ENCODE measurements at places on chromosomes 4 and X.

DNA sequence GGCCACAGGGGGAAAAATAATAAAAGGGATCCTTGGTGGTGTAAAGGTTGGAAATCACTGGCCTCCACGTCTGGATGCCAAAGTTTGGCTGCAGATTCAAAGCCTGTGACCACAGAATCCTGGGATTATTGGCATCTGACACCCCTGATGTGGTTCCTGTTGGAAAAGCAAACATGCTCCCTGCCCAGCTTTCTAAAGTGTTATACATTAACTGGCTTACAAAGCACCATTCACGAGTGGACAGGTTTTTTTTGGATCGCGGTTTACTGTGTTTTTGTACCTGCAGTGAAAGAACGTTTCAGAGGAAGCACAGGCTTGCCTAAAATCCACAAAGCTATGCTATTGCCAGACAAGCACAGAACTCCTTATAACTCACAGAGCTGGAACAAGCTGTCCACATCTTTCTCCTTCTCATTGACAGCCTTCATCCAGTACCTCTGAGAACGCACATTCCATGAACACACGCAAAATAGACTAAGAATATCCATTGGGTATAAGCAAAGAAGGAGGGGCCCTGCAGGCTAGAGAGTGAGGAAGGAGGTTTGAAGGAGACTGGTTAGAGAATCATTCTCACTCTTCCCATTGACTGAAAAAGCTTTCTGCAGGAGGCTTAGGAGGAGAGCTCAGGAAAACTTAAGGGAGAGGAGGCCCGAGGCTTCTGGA is 14.5 kb upstream of the CAPN6 start:
- DNase-seq = no peak

DNA sequence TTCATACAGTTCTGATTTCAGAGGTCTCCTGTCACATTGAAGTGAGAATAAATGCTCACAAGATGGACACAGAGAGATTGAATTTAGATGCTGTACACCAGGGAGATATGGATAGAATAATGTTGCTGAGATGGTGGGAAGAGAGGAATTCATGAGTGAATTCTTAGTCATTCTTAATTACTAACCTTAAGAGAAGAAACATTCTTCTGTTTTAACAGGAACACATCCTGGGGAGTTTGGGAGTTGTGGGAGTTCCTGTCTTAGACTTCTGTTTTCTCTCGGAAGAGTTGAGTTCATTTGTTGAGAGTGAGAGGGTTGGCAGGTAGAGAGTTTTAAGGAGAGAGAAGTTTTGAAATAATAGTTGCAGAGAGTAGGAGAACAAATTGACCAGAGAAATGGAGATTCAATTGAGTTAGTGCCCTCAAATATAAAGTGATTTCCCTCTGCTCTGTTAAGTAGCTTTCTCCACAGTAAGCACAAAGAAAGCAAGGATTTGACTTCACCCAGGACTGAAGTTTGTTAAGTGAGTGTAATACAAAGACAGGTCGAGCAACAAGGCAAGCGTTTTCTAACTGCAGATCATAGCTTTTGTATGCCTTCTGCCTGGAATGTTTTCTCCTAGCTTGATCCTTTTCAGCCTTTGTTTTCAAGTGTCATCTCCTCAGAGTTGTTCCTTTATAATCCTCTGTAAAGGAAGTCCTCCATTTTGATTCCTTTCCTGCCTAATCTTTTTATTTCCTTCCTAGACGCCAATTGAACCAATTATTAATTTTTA is 205.9 kb downstream of the RAPGEF2 start:
- DNase-seq = no peak

DNA sequence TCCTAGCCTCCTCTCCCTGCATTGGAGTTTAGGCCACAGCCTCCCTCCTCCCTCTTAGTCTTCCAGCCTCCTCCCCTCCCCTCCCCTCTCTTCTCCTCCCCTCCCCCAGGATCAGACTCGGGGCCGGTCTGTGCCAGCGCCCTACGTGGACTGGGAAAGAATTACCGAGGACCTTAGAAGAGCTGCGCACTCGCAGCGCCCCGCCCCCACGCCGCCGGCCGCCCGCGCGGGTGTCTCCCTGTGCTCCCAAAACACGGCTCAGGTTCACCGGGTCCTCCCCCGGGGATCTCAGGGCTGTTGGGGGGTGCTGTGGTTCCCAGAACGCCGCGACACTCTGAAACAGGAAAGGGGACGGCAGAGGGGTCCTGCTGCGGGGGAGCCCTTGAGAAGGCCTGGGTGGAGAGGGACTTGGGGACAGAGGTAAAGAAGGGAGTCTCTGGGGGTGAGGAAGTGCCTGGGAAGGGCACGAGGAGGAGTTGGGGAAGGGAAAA is 122.3 kb upstream of the TBL1X start:
- DNase-seq = peak; percentile 72

DNA sequence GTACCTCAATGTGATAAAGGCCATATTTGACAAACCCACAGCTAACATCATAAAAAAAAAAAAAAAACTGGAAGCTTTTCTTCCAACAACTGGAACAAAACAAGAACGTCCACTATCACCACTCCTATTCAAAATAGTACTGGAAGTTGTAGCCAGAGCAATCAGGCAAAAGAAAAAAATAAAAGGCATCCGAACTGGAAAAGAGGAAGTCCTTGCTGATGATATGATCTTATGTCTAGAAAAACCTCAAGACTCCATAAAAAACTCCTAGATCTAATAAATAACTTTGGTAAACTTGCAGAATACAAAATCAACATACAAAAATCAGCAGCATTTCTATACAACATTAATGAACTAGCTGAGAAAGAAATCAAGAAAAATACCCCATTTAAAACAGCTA is 134.3 kb downstream of the TEX11 start:
- DNase-seq = no peak

- DNase-seq = no peak
Observed at GRCh38 chrX:103794119-103794518, 17.5 kb downstream of the PLP1 start.

DNA sequence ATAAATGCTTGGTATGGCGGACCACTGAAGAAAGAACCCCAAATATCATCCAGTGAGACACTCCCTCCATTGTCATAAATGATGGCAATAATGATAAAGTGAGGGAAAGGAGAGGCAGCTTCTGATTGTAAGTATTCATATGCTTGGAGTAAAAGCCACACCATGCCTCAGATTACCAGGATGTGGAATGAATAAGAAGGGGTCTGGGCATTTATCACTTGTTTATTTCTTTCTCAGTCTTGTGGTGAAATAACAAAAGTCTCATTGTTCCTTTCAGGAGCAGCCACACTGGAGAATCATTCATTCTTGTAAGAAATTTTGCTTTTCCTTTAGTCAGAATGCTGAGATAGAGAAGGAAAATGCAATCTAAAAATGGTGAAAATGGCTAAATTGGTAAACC is 21.7 kb downstream of the F8 start:
- no peak for DNase-seq

DNA sequence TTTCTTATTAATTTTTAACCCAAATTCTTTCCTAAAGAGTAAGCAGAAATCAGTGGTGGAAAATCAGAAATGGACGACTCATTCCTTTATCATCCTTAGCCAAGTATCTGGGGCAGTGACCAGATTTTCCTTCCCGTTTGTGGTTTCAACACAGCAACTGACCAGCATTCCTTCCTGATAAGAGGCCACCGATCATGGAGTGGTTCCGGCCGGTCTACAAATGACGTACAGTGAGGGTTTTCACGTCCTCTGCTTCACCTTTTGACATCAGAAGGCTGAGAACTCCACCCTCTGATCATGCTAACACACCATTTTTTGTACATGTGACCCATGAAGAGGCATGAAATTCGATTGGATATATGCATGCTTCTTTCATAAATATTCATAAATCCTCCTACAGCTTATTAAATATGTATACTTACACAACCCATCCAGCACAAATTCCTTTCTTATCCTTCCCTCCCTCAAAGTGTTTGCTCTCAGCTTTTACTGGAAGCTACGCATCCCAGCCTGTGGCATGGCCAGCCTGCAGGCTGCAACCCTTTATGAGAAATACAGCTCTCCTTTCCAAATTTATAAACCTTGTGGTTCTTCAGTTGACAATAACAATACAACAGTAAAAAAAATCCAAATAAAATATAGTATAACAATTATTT is 173.0 kb upstream of the CASK start:
- no peak for DNase-seq

DNA sequence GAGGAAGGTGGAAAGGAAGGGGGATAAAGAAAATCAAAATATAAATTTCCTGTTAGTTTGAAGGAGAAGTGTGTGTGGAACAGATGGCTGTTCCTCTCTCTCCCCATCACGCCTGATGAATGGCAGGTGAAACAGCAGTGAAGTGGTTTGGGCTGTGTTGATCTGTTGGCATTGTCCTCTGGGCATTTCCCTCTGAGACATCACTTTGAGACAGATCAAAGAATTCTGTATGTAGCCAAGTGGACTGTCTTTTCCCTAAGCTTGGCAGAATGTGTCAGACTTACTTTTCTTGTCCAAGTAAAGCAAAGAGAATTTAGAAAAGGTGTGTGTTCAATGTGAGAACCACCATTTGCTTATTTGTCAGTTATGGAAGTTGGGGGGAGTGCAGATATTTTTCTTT is 47.5 kb downstream of the SEPTIN11 start:
- no peak for DNase-seq

DNA sequence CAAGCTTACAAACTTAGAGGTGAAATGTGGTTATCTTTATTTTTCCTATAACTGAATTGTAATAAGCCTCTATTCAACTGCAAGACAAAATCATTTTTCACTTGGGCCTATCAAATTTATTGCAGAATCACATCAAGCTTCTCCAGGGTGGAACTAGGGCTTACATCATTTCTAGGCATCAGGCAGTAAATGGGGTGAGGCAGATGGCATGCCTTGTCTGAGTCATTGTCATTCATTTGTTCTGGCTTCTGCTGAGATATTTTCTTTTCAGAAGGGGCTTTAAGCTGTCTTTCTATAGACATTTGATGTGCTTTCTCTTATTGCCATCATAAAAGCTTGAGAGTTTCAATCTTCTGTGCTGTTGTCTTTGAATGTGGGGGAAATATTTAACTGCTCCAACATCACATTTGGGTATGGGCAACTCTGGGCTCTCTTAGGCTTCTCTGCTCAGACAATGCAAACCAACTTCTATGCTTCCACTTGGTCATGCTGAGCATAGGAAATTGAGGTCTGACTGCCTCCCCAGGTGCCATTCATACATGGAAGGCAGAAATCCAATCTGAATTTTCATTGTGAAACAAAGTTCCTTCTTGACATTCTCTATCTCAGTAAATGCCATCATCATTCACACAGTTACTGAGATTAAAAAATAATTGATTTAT is 225.8 kb upstream of the GIMD1 start:
- DNase-seq = no peak

GRCh38 chrX:57353472-57354132 is 67.1 kb downstream of the FAAH2 start:
- DNase-seq = peak; percentile 30

- peak; percentile 36 for DNase-seq
Observed at GRCh38 chr4:122195718-122196117, 43.6 kb downstream of the BLTP1 start.

- no peak for DNase-seq
Observed at GRCh38 chr4:7910263-7910896, 29.3 kb downstream of the AFAP1 start.

DNA sequence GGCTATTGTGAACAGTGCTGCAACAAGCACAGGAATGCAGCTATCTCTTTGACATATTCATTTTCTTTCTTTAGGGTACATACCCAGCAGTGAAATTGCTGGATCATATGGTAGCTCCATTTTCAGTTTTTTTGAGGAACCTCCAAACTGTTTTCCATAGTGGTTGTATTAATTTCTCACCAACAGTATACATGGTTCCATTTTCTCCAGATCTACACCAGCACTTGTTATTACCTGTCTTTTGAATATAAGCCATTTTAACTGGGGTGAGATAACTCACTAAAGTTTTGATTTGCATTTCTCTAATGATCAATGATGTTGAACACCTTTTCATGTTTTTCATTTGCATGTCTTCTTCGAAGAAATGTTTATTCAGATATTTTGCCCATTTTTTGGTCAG is 241.1 kb upstream of the AGTR2 start:
- DNase-seq = no peak

GRCh38 chr4:31275906-31276305 is 555.7 kb downstream of the PCDH7 start:
- DNase-seq = no peak

- no peak for DNase-seq
Observed at GRCh38 chr4:123298801-123299200, 97.8 kb upstream of the SPRY1 start.

- peak; percentile 67 for DNase-seq
Observed at GRCh38 chrX:48696909-48697727, 584 bp downstream of the SUV39H1 start.

- no peak for DNase-seq
Observed at GRCh38 chr4:3673176-3673575, 93.0 kb upstream of the ADRA2C start.

DNA sequence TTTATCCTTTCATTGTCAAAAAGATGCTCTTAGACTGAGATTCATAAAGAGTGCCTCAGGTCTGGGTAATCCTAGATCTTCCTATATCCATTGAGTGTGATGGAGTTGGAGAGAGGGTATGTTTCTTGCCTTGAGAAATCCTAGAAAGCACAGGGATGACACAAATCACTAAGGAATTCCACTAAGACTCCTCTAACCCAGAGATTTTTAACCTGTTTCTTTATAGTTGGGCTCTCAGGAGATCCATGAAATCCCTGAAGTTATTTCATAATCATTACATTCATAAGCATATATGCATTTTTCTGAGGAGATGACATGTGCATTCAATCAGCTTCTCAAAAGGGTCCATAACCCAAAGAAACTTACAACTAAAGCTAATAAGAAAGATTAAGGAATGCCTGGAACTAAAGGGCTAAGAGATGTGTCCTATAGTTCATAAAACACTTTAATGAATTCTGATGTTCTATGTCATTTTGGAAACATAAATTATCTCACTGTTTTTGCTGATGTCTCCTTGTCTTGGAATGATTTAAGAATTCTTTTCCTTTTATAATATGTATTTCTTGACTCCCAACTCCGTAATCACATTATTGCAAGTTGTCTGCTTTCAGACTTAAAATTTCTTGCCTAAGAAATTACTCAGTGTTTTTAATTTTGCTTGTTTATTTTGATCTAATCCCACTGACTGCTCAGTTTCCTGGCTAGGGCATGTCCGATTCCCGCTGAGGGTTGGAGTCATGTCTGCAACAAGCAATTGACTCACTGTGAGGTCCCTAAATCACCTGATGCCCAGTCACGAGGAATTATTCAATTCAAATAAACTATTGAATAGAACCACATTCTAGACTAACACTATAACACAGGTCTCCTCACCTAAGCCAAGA is 2.8 kb upstream of the AMTN start:
- DNase-seq = no peak

GRCh38 chrX:23726191-23726590 is 16.9 kb downstream of the ACOT9 start:
- DNase-seq = no peak

DNA sequence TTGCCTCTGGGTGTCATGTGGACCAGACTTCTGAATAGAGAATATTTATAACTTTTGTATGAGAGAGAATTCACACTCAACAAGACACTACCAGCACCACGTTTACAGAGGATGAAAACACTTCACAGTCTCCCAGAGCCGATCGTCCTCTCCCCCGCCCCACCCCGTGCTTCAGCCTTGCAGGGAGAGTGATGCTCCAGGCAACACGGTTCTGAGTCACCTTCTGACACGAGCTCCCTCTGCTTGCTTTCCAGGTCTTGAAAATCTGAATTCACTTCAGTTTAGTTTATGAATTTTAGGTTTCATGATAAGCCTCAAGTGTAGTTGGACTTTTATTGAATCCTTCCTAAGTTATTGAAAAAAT is 59.8 kb downstream of the CPLX1 start:
- no peak for DNase-seq

GRCh38 chrX:150870487-150871340 is 27.8 kb downstream of the CD99L2 start:
- no peak for DNase-seq

GRCh38 chrX:64204701-64205440 is 637 bp downstream of the AMER1 start:
- DNase-seq = peak; percentile 16
